Stimulated activated CD8-positive, alpha-beta memory T cell treated with anti-CD3 and anti-CD28 coated beads, Interleukin-4, amount 100 ng/mL, for 48 hours (primary cell): ENCODE measurements at places on chromosomes 1 and 21.

DNA sequence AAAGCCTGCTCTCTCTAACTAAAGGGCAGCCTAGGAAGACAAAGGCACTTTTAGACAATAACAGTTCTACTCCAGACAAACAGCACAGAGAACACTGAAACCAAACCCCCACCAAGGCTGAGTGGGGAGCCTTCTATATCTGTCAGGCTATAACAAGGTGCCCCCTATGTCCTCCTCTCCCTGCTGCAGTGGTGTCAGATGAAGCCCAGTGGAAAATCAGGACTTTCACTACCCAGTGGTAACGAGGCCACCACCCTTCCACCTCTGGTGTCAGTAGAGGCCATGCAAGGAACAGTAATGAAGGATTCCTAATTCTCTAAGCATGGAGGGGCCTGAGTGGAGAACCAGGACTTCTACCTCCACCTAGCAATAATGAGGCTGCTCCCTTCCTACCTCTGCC is 83.7 kb downstream of the ZSWIM5 start:
- DNase-seq, result no peak

DNA sequence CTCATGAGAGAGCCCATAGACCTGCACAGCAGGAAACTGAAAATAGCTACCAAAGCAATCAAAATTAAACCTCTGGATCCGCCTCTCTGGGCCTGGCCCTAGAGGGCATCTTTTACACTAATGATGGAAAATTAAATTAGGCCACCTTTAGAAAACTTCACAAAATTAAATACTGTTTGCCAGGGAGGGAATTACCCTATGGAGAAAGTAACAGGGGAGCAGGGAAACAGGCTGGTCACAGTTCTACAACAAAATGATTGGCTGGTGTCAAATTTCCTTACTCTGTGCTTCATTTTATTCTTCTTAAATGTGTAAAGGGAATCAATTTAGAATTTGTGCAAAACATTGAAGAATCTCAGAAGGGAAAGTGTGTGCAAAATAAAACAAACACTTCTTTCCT is 62.4 kb downstream of the SPATA46 start:
- DNase-seq, result no peak

- no peak for DNase-seq
Measured at GRCh38 chr1:40648200-40648599, 17.3 kb downstream of the RIMS3 start.

GRCh38 chr21:41509733-41510132 is 1.8 kb upstream of the TMPRSS2 start:
- DNase-seq, result no peak

DNA sequence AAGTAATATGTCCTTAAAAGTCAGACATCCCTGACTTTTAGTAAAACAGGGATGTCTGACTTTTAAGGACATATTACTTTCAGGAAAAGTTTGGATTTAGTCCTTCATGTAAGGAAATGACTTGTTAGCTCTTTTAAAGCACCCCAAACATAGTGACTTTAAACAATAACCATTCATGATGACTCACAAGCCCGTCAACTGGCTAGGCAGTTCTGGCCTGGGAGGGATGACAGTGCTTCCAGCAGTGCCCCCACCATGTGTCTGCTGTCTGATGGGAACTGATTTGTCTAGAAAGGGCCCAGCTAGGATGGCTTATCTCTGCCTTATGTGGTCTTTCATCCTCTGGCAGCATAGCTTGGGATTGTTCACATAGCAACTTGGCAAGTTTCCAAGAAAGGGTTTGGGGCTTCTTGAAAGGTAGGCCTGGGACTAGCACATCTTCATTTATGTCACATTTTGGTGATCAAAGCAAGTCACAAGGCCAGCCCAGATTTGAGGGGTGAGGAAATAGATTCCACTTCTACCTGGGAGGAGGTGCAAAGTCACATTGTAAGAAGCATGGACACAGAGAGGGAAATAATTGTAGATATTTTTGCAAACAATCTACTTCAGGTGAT is 143.5 kb downstream of the C1orf94 start:
- no peak for DNase-seq

DNA sequence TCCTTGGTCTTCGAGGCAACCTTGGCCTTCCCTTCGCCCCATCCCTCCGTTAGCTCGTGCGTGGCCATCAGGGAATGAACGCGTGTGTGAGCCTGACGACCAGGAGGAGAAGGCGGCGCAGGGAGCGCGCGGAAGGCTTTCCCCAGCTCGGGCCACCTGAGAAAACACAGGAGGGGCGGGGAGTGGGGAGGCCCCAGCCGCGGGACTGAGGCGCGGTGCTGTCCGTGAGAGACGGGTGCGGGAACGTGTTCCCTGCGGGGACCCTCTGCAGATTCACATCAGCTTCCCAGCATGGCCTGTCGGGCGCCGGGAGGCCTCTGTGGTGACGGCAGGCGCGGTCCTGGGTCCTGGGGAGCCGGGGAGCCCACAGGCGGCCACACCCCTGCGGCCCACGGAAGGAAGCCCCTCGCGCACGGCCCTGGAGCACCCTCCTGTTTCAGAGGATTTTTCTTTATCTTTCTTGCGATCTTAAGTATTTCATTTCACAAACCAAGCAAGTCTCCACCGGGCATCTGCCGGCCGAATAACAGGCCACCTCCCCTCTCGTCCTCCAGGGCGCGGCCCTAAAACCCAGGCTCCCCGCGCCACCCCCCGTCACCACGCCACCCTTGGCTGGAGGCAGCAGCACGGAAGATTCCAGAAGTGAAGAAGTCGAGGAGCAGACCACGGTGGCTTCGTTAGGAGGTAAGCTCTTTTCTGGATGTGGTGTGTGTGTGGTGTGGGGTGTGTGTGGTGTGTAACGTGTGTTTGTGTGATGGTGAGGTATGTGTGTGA is 66.3 kb downstream of the SLC19A1 start:
- DNase-seq, result no peak
